NCI-H2081 (cell line): ENCODE measurements at places on chromosomes 11 and 22.
A peak's percentile ranks its signal among the peaks of the same experiment; 100 is the strongest.

DNA sequence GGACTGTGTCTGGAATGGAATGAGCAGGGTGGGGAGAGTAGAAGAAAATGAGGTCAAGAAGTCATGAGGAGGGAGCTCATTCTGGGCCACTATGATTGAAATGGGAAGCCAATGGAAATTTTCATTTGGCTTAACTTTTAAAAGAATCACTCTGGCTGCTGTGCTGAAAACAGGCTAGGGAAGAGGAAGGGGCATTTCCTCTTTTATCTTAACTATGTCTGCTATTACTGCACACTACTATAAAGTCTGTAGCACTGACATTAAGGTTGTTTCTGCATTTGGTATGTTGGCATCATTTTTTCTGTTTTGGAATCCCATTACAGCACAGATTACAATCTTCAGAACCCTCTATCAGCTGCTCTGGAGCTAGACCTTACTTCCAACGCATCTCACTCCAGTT lies 8.2 kb downstream of the PATL1 start:
- no peak for DNase-seq

GRCh38 chr11:14423633-14424032 lies 64.7 kb upstream of the RRAS2 start:
- DNase-seq: no peak

DNA sequence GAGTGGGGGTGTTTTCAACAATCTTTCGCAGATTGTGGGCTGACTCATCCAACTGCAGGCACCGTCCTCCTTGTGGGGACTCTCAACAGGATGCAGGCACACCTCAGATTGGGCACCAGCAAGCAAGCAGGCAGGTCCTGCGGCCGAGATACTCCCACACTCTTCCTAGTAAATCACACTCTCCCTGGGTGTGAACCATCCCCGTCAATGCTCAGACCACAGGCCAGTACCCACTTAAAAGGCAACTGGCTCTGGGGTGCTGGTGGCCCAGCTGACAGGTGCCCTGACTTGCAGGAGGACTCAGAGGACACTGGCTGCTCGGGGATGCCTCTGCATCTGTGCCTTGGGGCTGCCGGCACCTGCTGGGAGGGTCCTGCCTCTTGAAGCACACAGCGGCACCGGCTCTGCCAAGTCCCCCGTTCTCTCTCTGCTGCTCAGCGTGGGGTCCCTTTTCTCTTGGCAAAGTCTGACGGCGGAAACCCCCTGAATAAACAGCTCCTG lies 282.5 kb downstream of the CTTN start:
- no peak for DNase-seq

DNA sequence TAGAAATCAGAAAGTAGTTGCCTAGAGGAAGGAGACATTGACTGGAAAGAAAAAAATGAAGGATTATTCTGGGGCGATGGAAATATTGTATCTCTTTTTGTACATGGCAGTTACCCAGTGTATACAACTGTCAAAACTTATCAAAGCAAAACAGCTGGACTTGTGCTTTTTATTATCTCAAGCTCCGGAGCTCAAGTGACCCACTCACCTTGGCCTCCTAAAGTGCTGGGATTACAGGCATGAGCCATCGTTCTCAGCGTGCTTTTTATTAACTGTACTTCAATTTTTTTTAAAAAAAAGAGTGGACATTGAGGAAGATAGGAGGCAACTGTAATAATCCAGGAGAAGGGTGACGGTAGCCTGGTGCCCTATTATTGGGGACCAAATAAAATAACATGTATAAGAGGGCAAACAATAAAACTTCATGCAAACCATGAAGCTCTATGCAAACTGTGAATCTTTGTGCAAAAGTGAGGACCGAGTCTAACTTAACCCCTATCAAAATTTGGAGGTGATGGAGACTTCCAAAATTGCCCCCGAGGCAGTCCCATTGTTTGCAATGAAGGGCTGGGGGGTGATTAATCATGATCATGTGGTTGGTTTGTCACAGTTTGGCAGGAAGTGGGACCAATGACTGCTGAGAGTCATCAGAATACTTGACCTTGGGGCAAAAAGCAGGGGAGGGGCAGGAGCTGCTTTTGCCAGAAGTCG lies 23.5 kb downstream of the FZD4 start:
- DNase-seq: peak; percentile 40

DNA sequence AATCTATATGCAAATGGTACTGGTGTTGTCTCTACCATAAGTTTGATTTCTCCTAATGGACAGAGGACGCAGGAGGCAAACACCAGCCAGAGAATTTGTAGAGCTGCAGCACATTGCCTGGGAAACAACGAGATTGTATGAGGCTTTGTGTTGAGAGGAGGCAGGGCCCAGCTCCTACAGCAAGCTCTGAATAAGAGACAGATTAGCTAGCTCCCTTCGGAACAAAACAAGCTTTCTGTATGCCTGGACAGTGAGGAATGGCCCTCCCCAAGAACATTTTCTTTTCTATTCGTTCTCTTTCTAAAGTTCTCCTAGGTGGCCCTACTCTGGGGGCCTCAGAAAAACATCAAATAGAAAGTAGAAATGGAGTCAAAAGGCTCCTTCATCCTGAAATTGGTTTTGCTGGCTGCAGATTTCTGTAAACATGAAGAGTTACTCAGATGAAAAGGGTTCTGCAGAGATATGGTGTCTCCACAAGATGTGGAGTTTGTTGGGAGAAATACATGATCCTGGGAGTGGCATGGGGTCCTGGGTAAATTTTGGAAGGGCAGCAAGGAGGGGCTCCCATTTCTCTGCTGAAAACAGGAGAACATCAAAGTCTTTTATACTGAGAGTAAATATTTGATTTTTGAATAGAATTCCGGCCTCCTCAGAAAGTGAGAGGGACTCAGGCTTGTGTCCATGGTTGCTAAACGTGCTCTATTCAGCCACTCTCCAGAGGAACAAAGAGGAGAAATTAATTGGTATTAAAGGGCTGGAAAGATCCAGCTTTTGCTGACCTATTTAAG lies 6.8 kb upstream of the HEPACAM start:
- no peak for DNase-seq

GRCh38 chr22:17748555-17749353 lies 25.5 kb downstream of the BID start:
- no peak for DNase-seq

- no peak for DNase-seq
These were observed 598.8 kb downstream of the NTM start for GRCh38 chr11:131969261-131969660.

- peak; percentile 60 for DNase-seq
These were observed 734 bp downstream of the PPP1R14B start for GRCh38 chr11:64245797-64246620.
